ENCODE measurements at places on chromosomes 11 and 22.

- no peak for DNase-seq
These were observed 155.6 kb downstream of the BRD1 start for GRCh38 chr22:49672014-49672516.

DNA sequence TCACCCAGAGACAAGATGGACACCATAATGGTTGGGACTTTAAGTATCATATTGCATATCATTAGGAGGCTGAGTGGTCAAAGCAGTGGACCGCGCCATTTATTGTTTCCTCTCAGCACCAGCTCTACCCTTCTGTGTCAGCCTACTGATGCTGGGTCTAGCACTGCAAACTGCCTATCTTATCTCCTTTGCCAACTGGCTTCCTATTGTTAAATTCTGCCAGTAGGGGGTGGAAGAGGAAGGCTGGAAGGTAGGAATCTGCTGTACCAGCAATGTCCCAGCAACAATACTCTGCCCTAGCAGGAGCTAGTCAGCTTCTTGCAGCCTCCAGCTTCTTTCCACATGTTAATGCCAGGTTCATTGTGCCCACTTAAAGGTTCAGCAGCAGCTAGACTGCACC lies 367.1 kb upstream of the PDGFD start:
- no peak for DNase-seq

DNA sequence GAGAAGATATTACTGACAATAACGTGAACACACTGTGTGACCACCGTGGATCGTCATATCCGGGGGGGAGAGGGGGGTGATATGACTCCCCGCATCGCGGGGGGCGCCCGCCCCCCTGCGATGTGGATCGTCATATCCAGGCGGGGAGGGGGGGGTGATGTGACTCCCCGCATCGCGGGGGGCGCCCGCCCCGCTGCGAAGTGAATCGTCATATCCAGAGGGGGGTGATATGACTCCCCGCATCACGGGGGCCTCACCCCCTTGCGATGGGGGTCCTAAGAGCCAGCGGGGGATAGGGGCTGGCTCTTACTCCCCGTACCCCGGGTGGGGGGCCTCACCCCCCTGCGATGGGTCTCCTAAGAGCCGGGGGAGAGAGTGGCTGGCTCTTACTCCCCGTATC lies 19.9 kb downstream of the UNC93B1 start:
- no peak for DNase-seq

DNA sequence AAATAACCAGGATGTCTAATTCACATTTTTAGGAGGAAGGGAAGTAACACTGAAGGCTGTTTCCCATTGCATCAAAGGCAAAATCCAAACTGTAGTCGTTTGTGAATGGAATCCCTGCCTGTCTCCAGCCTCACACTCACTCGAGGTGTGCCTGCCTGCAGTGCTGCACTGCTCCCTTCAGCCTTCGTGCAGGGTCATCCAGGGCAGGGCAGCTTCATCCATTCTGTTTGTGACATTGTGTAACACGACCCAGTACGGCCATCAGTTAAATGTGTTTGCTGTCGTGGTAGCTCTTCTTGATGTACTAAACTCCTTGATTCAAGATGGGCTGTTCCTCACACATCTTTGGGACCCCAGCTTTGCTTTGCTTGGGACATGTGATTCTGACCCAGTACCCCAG lies 34.3 kb downstream of the LDLRAD3 start:
- DNase-seq = no peak

DNA sequence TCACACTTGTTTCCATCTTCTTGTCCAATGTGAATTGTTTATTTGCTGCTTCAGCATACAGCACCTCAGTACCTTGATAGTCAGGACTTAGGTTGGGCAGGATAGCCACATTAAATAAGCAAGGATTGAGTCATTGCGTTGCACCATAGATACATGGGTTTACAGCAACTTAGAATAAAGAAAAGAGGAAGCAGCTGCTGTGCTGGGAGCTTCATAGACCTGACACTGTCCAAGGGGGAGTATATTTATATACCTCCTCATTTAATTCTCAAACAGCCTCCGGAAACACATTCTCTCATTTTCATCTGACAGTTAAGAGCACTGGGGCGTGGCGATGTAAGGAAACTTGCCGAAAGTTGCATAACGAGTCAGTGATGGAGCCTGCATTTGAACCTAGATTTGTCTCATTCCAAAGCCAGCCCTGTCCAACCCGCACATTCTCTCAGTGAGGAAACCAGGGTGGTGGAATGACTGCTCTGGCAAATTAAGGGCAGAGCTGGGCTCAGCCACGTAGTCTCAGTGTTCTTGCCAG lies 42.2 kb downstream of the UBASH3B start:
- DNase-seq = peak; percentile 34

DNA sequence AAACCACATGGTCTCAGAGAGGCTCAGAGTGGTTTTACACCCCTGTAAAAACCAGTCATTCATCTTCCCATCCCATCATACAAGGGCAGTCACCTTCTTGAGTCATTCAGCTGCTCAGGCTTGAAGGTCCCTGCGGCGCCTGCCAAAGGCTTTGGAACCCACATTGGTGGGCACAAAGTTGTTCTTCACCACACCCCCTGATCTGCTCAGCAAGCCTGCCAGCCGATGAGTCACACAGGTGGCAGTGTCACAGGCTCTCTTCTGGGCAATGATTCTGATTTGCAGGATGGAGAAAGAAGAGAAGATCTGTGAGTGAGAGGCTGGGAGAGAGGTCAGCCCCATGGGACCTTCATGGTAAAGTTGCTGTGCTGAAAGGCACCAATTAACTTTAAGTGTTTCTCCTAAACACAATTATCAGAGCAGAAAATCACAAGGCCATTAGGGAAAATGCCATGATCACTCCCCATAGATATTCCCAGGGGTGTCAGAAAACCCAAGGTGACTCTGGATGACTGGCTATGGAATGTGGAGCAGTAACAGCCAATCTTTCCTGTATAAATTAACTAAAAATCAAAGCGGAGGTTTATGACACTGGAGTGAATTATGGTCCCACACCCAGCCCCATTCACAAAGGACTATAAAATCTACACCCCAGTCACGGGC lies 4.4 kb downstream of the CALCA start:
- DNase-seq = no peak

GRCh38 chr11:128905345-128906184 lies 14.4 kb downstream of the KCNJ5 start:
- DNase-seq = peak; percentile 12

DNA sequence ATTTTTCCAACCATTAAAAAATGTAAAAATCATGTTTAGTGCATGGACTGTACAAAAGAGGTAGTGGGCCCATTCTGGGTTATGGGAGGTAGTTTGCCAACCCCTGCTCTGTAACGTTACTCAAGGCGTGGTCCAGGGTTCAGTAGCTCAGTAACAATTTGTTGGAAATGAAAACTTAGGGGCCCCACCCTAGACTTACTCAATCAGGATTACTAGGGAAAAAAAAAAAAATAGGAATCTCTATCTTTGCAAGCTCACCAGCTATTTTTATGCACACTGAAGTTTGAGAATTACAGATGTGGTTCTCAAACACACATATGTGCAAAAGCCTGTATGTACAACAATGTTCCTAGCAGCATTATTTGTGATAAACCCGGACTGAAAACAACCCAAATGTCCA lies 17.3 kb upstream of the LMO2 start:
- no peak for DNase-seq

GRCh38 chr11:119701591-119702549 lies 27.1 kb downstream of the NECTIN1 start:
- DNase-seq = no peak

- no peak for DNase-seq
These were observed 42.6 kb upstream of the SCUBE2 start for GRCh38 chr11:9133956-9134355.

DNA sequence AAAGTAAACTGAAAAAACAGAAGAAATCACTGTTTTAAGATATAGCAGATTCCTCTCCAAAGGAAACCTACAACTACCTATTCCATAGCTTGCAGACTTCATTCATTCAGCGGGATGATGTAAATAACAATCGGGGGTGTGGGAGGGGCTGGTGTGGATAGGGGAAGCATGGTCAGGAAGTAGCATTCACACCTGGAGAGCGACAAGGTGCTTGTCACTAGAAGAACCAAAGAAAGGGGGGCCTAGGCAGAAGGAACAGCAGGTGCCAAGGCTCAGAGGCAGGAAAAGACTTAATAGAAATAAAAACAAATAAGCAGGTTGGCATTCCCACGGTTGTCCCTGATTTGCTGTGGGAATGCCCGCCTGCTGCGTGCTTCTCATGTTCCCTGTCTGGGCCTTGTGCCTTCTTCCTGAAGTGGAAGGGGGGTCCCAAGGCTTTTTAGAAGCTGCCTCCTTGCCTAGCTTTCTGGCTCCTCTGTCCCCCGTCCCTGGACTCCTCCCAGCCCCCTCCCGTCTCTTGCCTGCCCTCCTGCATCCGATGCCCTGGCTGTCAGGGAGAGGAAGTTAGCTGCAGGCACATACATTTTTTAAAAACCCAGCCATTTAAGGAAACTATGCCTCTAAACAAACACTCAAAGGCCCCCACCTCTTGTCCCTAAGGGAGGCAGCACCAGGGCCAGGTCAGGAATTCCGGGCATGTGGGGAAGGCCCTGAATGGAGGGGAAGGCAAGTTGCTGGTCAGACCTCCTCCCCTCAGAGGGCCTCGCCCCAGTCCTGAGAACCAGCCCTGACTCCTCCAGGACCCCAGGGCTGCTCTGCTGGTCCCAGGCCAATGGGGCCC lies 54.7 kb upstream of the PRDM11 start:
- no peak for DNase-seq

- no peak for DNase-seq
These were observed 387.5 kb downstream of the KCNA4 start for GRCh38 chr11:29629286-29629685.

GRCh38 chr22:10741210-10741609 lies 4786.8 kb upstream of the OR11H1 start:
- no peak for DNase-seq

GRCh38 chr11:824292-824880 lies 3.3 kb upstream of the CRACR2B start:
- no peak for DNase-seq

DNA sequence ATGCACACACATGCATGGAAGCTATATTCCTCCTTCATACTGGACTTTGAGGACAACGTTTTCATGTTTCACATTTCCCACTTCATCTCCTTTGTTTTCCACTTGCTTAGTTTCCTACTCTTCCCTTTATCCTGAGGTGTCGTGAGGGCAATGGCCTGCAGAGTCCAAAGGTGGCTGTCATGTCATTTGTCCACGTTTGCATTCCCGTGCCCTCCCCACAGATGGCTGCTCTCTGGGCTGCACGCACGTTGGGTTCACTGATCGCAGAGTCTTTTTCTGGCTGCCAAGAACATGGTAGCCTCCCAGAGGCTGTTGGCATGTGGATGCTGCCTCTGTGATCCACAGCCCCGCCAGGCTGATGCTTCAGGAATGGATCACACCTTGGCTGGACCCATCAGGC lies 256.0 kb downstream of the ST3GAL4 start:
- no peak for DNase-seq

DNA sequence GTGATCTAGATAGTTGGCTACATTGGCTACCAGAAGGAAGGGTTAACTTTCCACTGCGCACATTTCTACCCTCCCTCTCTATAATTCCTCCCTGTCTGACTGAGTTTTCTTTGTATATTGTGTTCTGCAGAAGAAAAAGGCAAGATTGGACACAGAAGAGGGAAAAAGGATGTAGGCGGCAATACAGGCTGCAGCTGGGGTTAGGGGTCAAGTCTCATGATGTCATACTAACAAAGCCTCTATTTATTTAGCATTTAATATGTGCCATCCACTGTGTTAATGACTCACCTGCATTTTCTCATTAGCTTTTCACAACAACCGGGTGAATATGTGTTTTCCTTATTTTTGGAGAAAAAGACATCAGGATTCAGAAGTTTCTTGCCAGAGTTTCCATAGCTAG lies 2.0 kb downstream of the FAM83F start:
- no peak for DNase-seq

- DNase-seq = no peak
These were observed 162.7 kb downstream of the BARX2 start for GRCh38 chr11:129538323-129538722.

- no peak for DNase-seq
These were observed 36.0 kb downstream of the TENM4 start for GRCh38 chr11:79404806-79405205.

DNA sequence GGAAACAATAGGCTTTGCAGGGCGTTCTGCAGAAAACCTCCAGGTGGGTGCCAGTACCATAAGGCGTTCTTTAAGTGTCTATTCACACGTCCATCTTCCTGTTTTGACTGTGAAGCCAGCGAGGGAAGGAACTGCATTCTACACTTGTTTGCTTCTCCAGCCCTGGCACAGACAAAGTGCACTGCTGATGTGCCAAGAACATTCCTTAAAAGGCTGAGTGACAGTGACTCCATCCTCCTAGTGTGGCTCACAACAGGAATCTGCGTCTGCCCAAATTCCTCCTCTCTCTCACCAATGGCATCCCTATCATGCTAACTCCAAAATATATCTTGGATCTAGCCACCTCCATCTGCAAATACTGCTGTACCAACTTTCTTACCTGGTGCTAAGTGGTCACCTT lies 407.4 kb upstream of the SYN3 start:
- DNase-seq = no peak

GRCh38 chr22:44885806-44886360 lies 123.9 kb downstream of the PHF21B start:
- no peak for DNase-seq

GRCh38 chr22:20177217-20177911 lies 26.5 kb upstream of the CCDC188 start:
- no peak for DNase-seq

DNA sequence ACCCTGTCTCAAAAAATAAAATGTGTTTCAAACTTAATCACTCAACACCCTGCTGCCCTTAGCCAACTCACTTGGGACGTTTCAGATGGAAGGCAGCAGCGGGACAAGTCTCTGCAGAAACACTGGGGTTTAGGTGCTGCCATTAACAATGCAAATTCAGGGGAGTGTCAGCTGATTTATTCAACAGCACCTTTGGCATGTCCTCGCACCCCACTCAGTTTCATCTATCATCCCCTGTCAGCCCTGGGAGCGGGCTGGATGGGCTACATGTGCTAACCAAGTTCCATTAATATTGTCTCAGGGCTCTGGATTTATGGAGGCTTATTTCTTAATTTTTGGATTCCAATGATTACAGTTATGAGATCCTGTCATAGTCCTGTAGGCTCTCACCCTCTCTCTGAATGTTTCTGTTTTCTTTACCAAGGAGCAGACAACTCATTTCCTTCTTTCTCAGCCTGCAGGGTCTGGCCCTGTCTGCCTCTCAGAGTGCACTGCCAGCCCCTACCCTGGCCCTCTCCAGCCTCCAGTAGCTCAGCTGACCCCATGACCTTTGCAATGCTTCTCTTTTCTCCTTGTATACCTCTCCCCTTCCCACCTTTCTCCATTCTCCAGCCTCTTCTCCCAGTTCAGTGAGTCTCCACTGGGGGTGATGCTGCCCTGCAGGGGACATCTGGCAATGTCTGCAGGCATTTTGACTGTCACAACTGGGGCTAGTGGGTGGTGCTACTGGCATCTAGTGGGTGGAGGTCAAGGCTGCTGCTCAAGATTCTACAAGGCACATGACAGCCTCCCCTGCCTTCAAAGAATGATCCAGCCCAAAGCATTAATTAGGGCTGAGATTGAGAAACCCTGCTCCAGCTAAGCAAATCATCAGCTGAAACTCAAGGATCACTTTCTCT lies 79.0 kb downstream of the APIP start:
- DNase-seq = no peak

- no peak for DNase-seq
These were observed 1.6 kb upstream of the CARD10 start for GRCh38 chr22:37520776-37521191.

GRCh38 chr11:35721651-35722282 lies 59.2 kb downstream of the TRIM44 start:
- DNase-seq = no peak

GRCh38 chr22:29635734-29636357 lies 32.4 kb downstream of the NF2 start:
- no peak for DNase-seq

- DNase-seq = no peak
These were observed 70.4 kb upstream of the SHISAL1 start for GRCh38 chr22:44383064-44383575.

GRCh38 chr11:115423728-115424459 lies 80.3 kb downstream of the CADM1 start:
- DNase-seq = no peak
